ENCODE measurements at places on chromosomes 6 and 20. TPM values are rescaled to one million over a fixed set of nuclear protein-coding genes. Genes with fewer than 3 reads are reported as not detected.

GRCh38 chr20:5413394-5413793 lies 96.6 kb upstream of the PROKR2 start:
- no peak for DNase-seq
- no peak overlapping the region for H3K27ac ChIP-seq
- H3K4me1 ChIP-seq: no peaks in the 10 kb centered on the region
- H3K36me3 ChIP-seq: no peaks in the 10 kb centered on the region
- peaks cover 2% of the 10 kb centered on the region for H3K27me3 ChIP-seq

DNA sequence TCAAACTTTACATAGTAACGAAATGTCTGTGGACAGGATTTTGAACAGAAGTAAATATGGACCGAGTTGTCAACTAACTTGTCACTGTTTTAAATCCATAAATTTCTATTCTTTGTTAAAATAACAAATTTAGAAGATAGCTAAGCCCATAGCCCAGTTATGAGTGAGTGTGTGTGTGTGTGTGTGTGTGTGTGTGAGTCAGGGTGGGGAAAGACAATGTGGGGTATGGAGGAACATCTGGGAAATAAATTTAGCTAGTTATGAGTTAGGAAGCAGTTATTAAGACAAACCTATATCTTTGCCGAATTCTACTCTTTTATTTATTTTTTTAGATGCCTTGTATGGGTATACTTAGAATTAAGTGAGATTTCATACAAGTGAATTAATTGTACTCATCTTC lies 9.0 kb downstream of the TPBG start:
- H3K36me3 ChIP-seq: peaks cover 18% of the 10 kb centered on the region
- peak overlapping the region; percentile 2 for H3K4me3 ChIP-seq
- H3K27me3 ChIP-seq: peaks cover 2% of the 10 kb centered on the region
- H3K4me1 ChIP-seq: peaks cover 69% of the 10 kb centered on the region
- DNase-seq: no peak
- H3K27ac ChIP-seq: peak overlapping the region; percentile 87

- peaks cover 14% of the 10 kb centered on the region for H3K4me1 ChIP-seq
- H3K27ac ChIP-seq: no peak overlapping the region
Observed at GRCh38 chr6:132730560-132730959, 16.7 kb upstream of the VNN1 start.

The GNMT gene
- total RNA-seq: not detected

GRCh38 chr6:71913444-71914234 lies 27.3 kb downstream of the RIMS1 start:
- H3K27me3 ChIP-seq: peaks cover 3% of the 10 kb centered on the region
- DNase-seq: no peak
- no peak overlapping the region for H3K27ac ChIP-seq
- H3K4me1 ChIP-seq: no peaks in the 10 kb centered on the region

DNA sequence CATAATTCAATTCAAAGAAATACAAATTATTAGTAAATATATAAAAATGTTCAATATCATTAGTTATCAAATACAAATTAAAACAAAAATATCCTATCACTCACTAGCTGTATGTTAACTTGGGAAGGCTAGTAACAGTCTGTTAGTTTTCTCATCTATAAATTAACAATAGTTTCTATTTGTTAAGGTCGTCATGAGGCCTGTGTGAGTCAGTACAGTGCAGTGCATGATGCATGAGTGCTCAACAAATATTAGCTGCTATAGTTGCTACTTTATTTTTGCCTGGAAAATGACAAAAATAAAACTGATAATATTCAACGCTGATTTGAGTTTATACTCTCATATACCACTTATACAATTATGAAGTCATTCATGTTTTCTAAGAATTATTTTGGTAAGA lies 401.6 kb upstream of the RUNX2 start:
- H3K27me3 ChIP-seq: no peaks in the 10 kb centered on the region
- H3K27ac ChIP-seq: no peak overlapping the region
- H3K4me1 ChIP-seq: peaks cover 10% of the 10 kb centered on the region
- H3K4me3 ChIP-seq: no peak overlapping the region
- DNase-seq: no peak
- H3K36me3 ChIP-seq: no peaks in the 10 kb centered on the region

GRCh38 chr20:20710443-20711315 lies 1.8 kb downstream of the RALGAPA2 start:
- H3K27me3 ChIP-seq: no peaks in the 10 kb centered on the region
- no peak overlapping the region for H3K27ac ChIP-seq
- DNase-seq: no peak
- H3K4me1 ChIP-seq: peaks cover 17% of the 10 kb centered on the region

GRCh38 chr6:52407467-52407866 lies 12.7 kb upstream of the EFHC1 start:
- no peaks in the 10 kb centered on the region for H3K36me3 ChIP-seq
- H3K4me3 ChIP-seq: no peak overlapping the region
- H3K27me3 ChIP-seq: no peaks in the 10 kb centered on the region
- H3K4me1 ChIP-seq: peaks cover 34% of the 10 kb centered on the region

GRCh38 chr6:168015482-168016175 lies 18.2 kb downstream of the KIF25 start:
- peaks cover 59% of the 10 kb centered on the region for H3K27me3 ChIP-seq
- H3K36me3 ChIP-seq: peaks cover 43% of the 10 kb centered on the region
- no peak for DNase-seq

- peaks cover 6% of the 10 kb centered on the region for H3K27me3 ChIP-seq
- no peak overlapping the region for H3K4me3 ChIP-seq
- no peak for DNase-seq
- H3K4me1 ChIP-seq: peaks cover 21% of the 10 kb centered on the region
- no peaks in the 10 kb centered on the region for H3K36me3 ChIP-seq
Observed at GRCh38 chr6:63316113-63316512, 3.7 kb downstream of the LGSN start.

The PRPH2 gene
- 1.5 TPM for total RNA-seq

The THBS2 gene
- total RNA-seq: 220 TPM

GRCh38 chr6:126134491-126134890 lies 148.2 kb downstream of the TRMT11 start:
- H3K4me3 ChIP-seq: no peak overlapping the region
- DNase-seq: no peak
- no peaks in the 10 kb centered on the region for H3K27me3 ChIP-seq
- no peaks in the 10 kb centered on the region for H3K36me3 ChIP-seq
- no peaks in the 10 kb centered on the region for H3K4me1 ChIP-seq

DNA sequence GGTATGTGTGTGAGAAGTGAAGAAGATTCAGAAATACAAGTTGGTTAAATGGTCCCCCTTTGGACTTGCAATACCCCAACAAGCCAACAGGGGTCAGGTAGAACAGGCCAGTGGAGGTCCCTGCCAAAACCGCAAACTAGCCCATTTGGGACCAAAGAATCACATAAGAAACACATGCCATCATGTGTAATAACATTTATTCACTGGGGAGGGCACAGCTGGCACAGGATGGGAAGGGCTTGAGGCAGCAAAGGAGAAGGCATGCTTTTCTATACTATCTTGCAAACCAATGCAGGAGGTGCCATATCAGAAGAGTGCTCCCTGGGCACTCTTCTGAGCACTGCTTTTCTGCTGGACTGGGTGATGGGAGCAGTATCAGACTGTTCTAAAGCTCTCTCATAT lies 116.1 kb upstream of the TRAF3IP2 start:
- H3K4me1 ChIP-seq: peaks cover 29% of the 10 kb centered on the region
- H3K27ac ChIP-seq: no peak overlapping the region
- peaks cover 10% of the 10 kb centered on the region for H3K36me3 ChIP-seq
- H3K4me3 ChIP-seq: no peak overlapping the region

DNA sequence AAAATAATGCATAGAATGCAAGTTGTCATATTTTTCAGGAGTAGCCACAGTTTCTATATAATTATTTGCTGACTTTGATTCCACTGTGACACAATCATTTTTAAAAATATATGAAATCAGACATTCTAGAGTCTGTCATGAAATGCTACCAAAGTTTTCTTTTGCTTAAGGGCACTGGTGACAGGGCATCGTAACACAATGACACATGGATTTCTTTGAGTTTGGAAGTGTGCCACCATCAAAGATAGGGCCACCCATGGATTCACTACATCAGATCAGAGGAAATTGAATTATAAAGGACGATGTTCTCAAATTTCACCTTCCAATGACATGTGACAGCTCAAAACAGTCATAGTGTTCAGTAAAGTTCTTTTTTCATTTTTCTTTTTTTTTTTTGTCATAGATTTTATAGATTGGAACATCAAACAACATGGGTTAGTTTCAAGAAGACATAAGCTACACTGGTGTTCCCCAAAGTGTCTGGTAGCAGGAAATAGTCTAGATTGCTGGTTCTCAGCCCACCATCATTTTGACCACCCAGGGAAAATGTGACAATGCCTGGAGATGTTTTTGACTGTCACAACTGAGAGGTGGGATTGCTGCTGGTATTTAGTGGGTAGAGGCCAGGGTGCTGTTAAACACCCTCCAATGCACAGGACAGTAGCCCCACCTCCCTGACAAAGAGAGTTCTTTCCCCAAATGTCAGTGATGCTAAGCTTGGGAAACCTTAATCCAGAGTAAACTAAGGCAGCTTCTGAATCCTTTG lies 123.8 kb upstream of the DOK5 start:
- H3K27me3 ChIP-seq: peaks cover 3% of the 10 kb centered on the region
- H3K4me1 ChIP-seq: peaks cover 26% of the 10 kb centered on the region
- DNase-seq: no peak
- H3K36me3 ChIP-seq: no peaks in the 10 kb centered on the region

DNA sequence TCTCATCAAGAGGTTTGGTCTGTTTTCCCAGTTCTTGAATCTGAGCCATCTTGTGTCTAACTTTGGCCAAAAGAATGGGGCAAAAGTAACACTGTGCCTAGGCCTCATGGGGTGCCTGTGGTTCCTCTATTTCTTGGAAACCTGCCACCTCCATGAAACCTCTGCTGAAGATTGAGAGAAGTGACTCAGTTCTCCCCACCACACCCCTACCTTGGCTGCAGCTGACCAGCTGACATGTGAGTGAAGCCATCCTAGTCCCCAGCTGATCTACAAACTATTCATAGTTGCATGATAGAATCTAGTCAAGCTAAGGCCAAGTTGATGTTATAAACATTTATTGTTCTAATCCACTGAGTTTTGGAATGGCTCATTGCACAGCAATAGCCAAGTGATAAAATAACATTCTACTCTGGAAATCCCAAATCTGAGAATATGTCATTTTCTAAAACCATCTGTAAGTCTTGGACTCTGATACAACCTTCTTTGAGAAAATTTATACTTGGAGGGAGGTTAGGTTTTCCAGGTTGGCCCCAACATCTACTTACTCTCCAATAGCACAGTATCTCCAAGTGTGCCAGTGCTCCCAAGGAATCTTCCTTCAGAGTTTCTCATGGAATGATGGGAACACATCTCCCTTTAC lies 107.0 kb upstream of the SMLR1 start:
- 0 out of 2 replicates have a peak, but pooled peaks cover 6% of the 10 kb centered on the region for H3K36me3 ChIP-seq
- peaks cover 3% of the 10 kb centered on the region for H3K27me3 ChIP-seq
- H3K27ac ChIP-seq: no peak overlapping the region
- no peak overlapping the region for H3K4me3 ChIP-seq
- peaks cover 11% of the 10 kb centered on the region for H3K4me1 ChIP-seq
- no peak for DNase-seq

GRCh38 chr6:21986703-21987102 lies 310.1 kb downstream of the PRL start:
- peak overlapping the region; percentile 81 for H3K4me3 ChIP-seq
- H3K27me3 ChIP-seq: no peaks in the 10 kb centered on the region
- H3K4me1 ChIP-seq: peaks cover 47% of the 10 kb centered on the region
- no peaks in the 10 kb centered on the region for H3K36me3 ChIP-seq
- no peak for DNase-seq
- H3K27ac ChIP-seq: peak overlapping the region; percentile 93

The COL21A1 gene
- not detected for total RNA-seq

Measured in HFFc6 (cell line).